Stimulated activated CD4-positive, alpha-beta T cell treated with anti-CD3 and anti-CD28 coated beads, Interleukin-1b, Interleukin-23, amount 100 ng/mL, for 4 hours (primary cell): ENCODE measurements at places on chromosomes 1 and 21.

DNA sequence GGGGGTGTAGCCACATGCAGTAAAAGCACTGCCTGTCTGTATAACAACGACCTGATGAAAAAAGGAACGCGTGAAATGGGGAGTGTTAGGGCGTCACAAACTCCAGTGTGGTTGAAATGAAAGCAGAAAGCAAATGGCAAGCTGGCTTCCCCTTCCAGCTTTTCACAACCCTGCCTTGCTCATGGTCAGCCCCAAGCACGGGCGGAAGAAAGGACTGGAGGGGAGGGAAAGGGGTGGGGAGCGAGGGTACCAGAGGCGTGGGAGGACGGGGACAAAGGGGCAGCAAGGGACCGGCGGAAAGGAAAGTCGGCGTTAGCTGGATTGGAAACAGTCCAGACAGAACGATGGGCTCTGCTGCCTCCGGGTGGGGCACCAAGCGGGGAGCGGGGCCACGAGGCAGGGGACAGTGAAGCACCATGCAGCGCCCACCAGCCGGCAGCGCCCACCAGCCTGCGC, 9.6 kb downstream of the VPS26C start:
- DNase-seq, result no peak

- no peak for DNase-seq
These were observed 57.8 kb upstream of the SLC16A1 start for GRCh38 chr1:113013823-113014222.

- no peak for DNase-seq
These were observed 7.9 kb upstream of the NBPF11 start for GRCh38 chr1:148160048-148160342.

- DNase-seq, result no peak
These were observed 193.2 kb downstream of the TGFB2 start for GRCh38 chr1:218538341-218538740.

DNA sequence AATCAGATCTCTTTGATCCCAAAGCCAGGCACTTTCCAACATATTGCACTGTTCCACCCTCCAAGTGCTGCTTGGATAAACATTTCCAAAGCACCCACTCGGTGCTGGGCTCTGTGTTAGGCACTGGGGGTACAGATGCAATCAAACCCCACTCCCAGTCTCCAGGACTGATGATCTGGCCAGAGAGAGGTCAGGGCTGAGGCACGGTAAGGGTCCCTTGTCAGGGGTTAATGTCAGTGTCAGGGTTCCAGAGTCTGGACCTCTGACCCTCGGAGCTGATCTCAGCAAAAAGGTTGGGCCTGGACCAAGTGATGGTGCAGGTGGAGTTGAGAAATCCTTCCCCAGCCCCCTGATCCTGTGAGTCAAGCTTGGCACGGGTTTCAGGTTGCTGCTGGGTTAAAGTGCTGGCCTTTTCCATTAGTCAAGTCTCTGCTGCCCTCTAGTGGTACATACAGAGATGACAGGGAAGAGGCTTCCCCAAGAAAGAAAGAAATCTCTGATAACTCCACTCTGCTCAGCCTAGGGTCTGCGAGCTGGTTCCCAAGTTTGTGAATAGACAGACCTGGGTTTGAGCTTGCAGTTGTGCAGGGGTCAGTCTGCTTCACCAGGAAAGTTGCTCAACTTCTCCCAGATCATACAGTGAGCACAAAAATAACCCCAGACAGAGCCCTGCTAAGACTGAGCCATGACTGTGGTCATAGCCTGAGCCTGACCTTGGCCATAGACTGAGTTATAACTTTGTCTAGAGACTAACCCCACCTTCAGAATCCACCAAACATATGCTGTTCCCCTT, 74.6 kb downstream of the DMRTA2 start:
- DNase-seq, result no peak

- DNase-seq, result no peak
These were observed 339.8 kb downstream of the OMA1 start for GRCh38 chr1:58206749-58207148.

DNA sequence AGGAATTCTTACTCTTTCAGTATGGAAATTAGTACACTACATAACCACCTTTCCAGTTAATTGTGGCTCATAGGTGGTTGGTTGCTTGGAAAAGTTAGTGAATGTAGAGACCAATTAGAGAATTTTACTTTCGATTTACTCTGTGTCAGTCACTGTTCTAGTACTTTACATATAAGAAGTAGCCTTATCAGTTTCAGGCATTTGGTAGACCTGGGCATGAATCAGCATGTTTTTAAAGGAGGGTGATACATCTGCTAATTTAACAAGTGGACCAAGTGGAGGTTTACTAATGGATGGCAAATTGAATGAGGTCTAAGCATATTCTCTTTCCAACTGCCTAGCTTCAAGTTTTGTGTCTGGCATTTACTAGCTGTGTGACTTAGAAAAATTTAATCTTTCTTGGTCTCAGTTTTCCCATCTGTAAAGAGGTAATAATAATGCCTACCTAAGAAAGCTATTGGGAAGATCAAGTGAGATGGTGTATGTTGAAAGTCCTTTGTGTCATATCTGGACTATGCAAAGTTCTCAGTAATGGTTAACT, 1158.6 kb downstream of the PLA2G4A start:
- DNase-seq, result no peak

DNA sequence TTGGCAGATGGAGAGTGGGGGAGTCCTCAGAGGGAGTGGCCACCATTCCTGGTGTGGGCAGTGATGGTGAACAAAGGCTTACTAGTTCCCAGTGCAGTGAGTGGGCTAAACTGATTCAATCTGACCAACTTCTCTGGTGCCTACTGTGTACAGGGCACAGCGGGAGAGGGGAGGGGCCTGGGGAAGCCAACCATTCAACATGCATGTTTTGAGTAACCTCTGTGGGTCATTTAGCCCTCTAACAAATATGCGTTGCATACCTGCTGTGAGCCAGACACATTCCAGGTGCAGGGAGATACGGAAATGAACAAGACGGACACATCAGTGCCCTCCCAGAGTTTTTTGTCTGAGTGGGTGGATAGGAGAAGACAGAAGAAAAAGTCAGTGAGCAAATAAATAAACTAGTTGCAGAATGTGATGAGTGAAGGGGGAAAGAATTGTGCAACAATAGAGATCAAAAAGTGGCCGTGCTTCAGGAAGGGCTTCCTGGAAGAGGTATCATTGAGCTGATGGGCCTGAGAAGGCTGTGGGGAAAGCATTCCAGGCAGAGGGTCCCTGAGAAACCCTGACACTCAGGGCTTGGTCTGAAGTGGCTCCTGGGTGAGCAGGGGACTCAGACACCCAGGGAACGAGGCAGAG, 78.8 kb downstream of the EPHB2 start:
- DNase-seq, result no peak

DNA sequence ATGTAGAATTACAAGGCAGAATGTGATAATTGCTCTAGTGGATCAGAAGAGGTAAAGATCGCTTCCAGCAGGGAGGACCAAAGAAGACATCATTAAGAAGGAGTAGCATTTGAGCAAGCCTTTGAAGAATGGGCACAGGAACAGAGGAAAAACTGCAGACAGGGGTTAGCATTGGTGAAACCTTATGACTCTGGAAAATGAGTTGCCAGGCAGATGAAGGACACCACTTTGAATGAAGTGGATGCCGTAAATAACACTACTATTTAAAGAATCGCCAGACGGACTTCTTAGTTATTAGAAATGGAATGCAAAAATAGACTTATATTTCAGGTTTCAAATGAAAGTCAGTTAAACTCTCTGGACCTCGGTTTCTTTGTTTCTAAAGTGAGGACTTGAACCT, 727.7 kb downstream of the USP25 start:
- no peak for DNase-seq

DNA sequence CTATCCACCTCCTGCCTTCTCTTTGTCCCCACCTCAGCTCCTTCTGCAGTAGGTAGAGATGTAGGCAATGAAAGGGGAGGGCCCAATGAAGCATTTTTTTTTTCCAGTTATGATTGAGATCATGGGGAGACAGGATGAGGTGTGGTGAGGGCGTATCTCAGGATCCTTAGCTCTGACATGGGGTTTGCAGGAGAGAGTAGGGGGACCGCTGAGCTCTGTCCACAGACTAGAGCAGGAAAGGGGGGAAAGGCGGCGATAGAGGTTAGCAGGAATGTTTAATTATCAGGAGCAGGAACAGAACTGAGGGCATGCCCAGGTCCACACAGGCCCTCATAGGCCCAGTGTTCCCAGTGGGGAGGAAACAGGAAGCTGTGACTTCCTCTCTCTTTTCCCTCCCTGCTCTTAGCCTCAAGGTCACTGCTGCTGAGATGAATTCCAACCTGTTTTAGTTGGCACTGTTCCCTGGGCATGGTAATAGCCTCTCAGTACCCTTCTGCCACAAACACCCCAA, 901 bp upstream of the RXFP4 start:
- no peak for DNase-seq

GRCh38 chr1:43274804-43275180, 5.0 kb downstream of the TMEM125 start:
- no peak for DNase-seq

DNA sequence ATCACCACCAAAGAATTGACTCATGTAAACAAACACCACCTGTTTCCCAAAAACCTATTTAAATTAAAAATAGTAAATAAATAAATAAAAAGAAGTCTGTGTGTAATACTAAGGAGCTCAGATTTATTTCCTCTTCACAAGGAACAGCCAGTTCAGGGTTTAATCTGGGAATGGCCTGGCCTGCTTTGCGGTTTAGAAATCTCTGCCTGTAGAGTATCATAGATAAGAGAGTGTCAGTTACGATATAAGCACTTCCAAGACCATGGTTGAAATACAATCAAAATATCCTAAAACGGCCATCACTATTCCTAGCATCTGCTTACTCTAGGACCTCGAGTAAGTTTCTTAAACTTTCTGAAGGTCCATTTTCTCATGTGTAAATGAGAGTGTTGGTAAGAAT, 274.4 kb downstream of the PLPP3 start:
- DNase-seq, result no peak

DNA sequence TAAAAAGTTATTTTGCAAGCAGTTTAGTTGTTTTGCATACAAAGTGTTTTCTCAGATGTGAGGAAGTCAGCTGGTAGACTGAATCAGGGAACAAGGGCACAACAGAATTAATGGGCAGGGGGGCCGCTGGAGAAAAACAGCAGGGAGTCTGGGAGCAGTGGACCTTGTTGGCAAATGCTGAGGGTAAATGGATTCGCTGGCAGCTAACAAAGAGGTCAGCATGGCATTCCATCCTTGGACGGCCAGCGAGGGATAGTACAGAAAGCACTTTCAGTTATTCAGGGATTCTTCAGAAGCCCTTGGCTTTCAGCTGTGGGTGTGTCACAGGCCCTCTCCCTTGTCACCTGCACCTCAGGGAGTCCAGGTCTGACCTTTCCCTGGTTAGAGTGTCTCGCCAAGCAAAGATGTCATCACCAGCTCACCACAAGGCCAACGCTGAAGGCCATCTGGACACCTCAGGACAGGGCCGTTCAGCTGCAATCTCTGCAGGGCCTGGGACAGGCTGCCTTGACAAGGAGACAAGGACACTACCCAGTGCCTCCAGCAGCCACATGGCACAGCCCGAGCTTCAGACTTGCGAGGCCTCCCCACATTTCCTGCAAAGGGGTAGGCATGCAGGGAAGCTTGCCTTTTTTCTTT, 90.4 kb downstream of the KCNN3 start:
- no peak for DNase-seq

- no peak for DNase-seq
These were observed 37.8 kb downstream of the TENT5C start for GRCh38 chr1:117643601-117644000.

- DNase-seq, result no peak
These were observed 417.6 kb downstream of the NPHP4 start for GRCh38 chr1:5574641-5575040.

GRCh38 chr1:28534671-28535070, 18.2 kb upstream of the TRNAU1AP start:
- no peak for DNase-seq

DNA sequence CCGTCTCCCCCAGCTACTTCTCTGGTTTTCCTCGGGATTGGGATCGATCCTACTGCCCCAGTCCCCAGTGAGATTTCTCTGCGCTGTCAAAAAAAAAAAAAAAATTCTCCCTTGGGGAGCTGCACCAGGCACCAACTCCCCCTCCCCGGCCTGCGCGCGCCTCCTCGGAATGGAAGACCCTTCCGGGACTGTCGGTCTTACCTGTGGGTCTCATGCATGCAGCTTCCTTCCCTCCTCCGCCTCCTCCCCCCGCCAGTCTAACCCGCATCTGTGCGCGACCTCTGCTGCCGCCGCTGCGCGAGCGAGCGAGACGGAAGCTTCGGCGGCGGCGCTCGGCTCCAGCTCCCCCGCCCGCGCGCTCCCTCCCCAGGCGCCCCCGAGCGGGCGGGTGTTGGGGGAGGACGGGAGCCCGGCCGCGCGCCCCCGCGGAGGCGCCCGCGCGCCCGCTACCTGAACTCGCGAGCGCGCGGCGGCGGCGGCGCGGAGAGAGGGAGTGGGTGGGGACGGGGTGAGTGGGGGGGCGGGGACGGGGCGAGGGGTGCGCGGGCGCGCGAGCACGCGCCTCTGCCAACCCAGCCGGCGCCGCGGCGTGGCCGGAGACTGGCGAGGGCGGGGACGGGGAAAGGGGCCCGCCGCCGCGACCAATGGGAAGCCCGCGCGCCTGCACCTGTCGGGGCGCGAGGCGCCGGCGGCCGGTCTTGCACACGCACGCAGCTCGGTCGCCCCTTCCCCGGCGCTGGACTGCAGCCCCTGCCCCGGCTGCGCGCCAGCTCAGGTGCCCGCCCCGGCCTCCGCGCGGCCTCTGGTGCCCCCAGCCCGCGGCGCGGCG, at the start of gene SUSD4:
Gene SUSD4 (minus strand): TSS at position 321 of the 829 bp plus-strand sequence. CDS start 751 bp downstream, outside the sequence.
- DNase-seq, result peak; percentile 57

DNA sequence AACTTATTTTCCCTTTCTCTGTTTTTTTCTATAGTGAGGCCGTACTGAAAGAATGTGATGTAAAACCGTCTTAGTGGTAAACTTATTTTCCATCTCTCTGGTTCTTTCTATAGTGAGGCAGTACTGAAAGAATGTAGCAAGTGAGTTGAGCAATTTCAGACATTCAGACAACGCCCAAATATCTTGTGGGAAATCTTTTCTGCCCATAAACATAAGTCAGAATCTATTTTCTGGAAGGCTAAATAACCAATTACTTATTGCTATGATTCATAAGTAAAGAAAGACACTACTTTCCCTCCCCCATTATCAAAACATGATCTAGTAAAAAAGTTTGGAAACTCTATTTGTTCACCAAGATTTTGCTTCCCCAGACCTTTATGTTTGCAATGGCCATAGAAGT, 18.8 kb upstream of the SCCPDH start:
- no peak for DNase-seq

DNA sequence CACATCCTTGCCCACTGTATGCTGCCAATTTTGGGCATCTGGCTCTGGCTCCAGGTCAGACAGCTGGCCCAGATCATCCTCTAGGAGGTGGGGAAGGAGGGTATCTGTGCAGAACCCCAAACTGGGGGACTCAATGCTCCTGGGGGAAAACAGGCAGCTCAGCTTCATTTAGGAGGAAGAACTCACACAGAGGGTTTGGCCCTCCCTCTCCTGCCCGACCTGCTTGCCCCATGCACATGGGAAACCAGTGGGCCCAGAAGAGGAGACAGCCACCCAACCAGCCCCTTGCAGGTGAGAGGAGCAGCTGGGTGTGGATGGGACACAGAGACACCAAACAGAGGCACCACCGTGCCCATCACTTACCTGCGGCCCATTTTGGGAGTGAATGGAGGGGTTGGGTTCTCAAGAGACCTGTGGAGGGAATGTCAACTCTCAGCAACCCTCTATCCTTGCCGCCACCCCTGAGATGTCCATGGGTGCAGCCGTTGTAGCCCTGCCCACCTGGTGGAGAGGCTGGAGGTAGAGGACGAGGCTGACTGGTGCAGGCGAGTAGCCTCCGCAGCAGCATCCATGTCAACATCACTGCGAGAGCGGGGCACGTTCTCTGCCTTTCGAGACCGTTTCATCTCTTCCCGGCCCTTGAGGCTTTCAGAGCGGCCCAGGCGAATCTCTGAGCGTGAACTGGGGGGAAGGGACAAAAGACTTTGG, 27.5 kb downstream of the LRRC71 start:
- DNase-seq, result no peak

GRCh38 chr1:147046189-147046862, 108.2 kb downstream of the NBPF12 start:
- no peak for DNase-seq
